CD14-positive monocyte (primary cell): ENCODE measurements at places on chromosomes 4 and X. TPM values are rescaled to one million over a fixed set of nuclear protein-coding genes. Genes with fewer than 3 reads are reported as not detected.

Gene CXCL1
- polyA plus RNA-seq, result 3.5 and 5.6 TPM in 2 replicates

Gene PHOX2B
- polyA plus RNA-seq, result not detected

Gene SLC16A2
- not detected for polyA plus RNA-seq

Gene NR3C2
- 0.09 TPM for polyA plus RNA-seq

Gene CLCN5
- polyA plus RNA-seq, result 4.1 TPM

Gene TRPC5OS
- polyA plus RNA-seq, result not detected

Gene PSAPL1
- polyA plus RNA-seq, result not detected in 2 replicates

Gene CCSER1
- 0.09 TPM for polyA plus RNA-seq

Gene DMD
- polyA plus RNA-seq, result not detected

Gene CT45A10
- polyA plus RNA-seq, result not detected

Gene RRH
- polyA plus RNA-seq, result not detected

Gene ETDB
- not detected in 2 replicates for polyA plus RNA-seq

Gene DCLK2
- polyA plus RNA-seq, result 0.06 and 0.13 TPM in 2 replicates

Gene TCP11X2
- polyA plus RNA-seq, result not detected

Gene MAMLD1
- not detected in 2 replicates for polyA plus RNA-seq

Gene AFP
- not detected in 2 replicates for polyA plus RNA-seq

Gene WWC2
- polyA plus RNA-seq, result 1.9 TPM

Gene UGT2B15
- not detected for polyA plus RNA-seq
